ENCODE measurements at places on chromosomes 4 and X. TPM values are rescaled to one million over a fixed set of nuclear protein-coding genes. Genes with fewer than 3 reads are reported as not detected.

DNA sequence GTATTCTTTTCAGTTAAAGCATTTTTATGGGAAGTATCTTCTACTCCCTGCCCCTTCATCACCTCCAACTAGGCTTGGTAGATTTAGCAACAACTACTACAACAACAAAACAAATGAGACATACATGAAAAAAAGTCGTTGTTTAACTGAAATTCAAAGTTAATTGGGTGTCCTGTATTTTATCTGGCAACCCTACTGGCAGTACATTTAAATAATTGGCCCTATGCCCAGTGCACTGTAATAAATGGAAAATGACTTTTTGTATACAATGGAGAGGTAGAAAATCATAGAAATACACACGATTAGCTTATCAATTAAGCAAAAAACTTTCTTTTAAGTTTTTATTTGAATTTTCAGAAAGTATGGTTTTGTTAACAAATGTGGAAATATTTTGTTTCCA lies 21.4 kb upstream of the CLGN start:
- no peak for DNase-seq

DNA sequence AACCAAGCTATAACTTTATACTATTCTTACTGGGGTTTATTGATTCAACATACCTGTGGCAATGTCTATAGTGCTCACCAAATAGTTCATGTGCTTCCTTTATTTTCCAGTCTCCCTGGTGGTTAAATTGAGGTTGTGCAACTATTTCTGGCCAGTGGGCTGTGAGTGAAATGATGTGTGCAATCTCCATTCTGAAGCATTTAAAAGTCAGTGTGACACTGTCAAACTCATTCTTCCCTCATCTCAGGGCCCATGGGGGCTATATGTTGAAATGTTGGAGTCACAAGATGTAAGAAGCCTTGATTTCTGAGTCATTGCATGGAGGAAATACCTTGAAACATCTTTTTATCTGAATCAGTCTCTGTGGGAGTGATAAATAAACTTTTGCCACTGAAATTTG lies 414.3 kb upstream of the RPS6KA3 start:
- DNase-seq: no peak

DNA sequence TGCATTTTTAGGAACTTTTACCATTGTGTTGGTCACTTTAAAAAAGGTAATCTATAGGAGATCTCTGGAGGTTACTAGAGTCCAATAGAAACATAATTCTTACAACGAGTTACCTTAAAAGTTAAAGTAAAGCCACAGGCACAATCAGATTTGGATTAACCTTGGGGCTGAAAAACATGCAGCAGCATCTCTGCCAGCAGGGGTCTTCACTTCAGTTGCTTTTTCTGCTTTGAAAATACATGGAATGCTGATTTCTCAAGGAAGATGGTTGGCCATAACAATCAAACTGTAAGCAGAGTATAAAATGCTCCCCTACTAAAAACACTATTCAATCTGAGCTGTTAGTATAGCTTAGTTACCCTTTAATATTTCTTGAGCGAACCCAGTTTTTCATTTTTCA lies 1072.3 kb upstream of the PCDH10 start:
- no peak for DNase-seq

- no peak for DNase-seq
These were observed 5.0 kb downstream of the NKX6-1 start for GRCh38 chr4:84494076-84494475.

- no peak for DNase-seq
These were observed 623.8 kb upstream of the HTR2C start for GRCh38 chrX:113959912-113960626.

DNA sequence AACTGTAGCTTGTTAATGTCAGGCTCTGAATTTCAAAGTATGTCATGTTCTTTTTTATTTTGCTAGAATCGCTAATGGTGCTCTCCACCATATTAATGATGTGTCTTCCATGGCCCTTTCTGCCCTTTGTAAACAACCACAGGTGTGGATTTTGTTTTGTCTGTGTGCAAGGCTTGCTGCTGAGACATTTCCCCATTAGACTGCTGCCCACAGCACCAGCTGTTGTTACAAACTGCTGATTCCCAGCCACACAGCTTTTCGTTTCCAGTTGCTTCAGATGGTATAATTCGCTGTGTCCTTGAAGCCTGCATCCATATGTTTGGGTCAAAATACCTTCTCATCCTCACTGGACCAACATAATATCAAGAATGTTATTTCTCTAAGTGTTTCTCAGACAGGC lies 32.8 kb downstream of the KCNIP4 start:
- DNase-seq: no peak

Gene BRS3
- not detected for total RNA-seq

Gene AMELX
- total RNA-seq: not detected

Gene SYP
- 0.73 TPM for total RNA-seq

Gene SHROOM3
- total RNA-seq: not detected

All from CD4-positive, alpha-beta memory T cell (primary cell).